ENCODE measurements at places on chromosomes 12 and 14.

GRCh38 chr12:95351748-95352147 lies 122.2 kb upstream of the METAP2 start:
- DNase-seq: no peak

DNA sequence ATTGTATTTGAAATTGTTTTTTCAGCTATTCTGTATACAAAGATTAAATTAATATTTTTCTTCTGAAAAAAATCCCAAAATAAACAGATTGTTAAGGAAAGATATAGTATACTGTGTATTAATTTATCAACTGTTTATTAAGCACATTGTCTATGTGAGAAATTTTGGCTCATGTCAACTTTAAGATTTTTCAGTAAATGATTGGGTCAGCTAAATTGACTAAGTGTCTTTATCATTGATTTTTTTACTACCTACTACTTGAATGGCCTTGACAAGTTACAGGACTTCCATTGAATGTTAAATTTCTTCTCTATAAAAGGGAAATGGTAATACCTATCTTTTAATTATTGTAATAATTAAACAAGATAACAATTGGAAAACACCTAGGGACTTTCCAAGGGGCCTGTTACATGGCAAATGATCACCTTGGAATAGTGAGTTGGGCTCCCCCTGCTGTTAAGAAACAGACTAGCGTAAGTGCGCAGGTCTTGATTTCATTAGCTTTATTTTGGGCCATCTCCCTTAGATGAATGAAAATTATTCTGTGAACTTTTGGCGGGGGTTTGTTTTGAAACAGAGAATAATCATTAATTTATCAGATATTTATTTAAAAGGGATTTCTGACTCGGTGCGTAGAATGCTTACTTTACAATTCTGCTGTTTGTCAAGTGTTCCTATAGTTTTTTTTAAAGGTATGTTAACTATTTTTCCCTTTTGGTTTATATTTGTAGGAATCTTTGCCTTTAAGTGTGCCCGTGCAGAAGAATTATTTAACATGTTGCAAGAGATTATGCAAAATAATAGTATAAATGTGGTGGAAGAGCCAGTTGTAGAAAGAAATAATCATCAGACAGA lies 14.5 kb upstream of the CCT2 start:
- DNase-seq: peak; percentile 27

DNA sequence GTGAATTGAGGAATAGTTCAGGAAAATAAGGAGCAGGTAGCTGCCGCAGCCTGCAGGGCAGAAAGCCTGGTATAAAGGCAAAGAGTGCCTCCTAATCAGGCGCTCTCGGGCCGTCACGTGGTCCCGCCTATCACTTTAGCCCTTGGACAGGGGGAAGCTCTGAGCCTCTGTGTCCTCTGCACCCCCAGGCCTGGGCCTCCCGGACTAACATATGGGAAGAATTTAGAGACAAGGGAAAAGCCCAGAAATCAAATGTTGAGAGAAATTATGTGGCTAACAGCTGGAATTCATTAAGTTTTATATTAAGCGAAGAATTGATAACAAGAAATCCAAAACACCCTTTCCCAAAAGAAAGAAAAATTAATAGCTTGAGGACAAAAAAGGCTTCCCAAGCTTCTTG lies 417.7 kb downstream of the ATP23 start:
- no peak for DNase-seq

DNA sequence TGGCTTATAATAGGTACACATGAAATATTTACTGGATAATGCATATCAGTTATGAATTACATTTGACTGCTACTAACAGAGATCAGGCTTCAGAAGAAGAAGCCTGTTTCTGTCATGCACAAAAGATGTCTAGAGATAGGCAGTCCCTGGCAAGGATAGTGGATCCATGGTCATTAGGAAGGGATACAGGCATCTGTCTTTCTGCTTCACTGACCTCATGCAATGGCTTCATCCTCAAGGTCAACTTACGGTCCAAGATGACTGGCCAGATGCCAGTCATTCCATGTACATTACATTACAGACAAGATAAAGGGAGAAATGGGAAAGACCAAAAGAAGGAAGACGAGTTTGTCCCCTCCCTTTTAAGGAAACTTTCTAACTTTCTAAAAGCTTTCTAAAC lies 94.0 kb downstream of the NUAK1 start:
- no peak for DNase-seq

DNA sequence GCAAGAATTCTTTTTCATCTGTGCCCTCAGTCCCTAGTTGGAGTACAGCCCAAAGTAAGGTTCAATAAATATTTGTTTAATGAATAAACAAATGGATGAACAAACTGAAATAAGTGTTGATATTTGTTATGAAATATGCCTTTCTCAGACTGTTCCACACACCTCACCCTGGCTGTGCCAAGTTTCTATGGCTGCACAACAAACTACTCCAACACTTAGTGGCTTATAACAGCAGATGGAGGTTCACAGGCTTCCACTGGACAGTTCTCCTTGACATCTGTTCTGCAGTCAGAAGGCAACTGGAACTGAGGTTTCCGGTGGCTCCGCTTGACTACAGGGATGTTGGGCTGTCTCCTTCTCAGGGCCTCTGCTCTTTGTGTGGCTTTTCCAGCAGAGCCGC lies 197.1 kb downstream of the RGS6 start:
- DNase-seq: no peak

DNA sequence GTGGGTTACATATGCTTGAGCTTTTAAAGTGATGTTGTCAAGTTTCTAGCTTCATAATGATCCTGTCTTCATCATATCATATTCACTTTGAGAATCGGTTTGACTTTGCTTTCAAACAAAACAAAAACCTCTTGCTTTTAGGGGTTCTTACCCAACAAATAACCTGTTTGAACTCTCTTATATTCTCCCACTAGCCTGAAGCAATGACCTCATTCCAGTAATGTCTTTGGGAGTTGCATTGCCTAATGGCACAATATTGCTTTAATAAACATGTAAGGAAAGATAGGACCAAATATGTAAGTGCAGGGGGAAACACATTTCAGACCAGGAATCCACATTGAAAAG lies 27.7 kb downstream of the WBP11 start:
- DNase-seq: no peak

GRCh38 chr12:79331870-79332269 lies 358.9 kb downstream of the PAWR start:
- DNase-seq: no peak

DNA sequence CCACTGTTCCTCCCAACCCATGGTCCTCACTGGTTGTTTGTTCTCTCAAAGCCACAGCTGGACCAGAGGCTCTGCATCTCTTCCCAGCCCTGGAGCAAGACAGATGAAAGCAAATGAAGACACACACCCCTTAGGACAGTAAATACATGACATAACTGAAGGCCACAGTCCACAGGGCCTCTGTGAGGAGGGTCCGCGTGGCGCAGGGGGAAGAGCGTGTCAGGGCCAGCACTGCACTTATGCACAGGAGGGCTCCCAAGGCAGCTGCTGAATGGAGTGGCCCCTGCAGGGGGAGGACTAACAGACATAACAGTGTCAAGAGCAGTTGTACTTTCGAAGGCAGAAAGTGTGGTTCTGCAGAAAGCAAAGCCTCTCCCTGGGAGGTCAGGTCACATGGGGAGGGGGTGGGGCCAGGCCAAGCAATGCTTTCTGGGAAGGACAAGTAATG lies 79.9 kb downstream of the CHGA start:
- DNase-seq: no peak

- DNase-seq: no peak
Observed at GRCh38 chr12:111556676-111557075, 42.4 kb downstream of the ATXN2 start.

DNA sequence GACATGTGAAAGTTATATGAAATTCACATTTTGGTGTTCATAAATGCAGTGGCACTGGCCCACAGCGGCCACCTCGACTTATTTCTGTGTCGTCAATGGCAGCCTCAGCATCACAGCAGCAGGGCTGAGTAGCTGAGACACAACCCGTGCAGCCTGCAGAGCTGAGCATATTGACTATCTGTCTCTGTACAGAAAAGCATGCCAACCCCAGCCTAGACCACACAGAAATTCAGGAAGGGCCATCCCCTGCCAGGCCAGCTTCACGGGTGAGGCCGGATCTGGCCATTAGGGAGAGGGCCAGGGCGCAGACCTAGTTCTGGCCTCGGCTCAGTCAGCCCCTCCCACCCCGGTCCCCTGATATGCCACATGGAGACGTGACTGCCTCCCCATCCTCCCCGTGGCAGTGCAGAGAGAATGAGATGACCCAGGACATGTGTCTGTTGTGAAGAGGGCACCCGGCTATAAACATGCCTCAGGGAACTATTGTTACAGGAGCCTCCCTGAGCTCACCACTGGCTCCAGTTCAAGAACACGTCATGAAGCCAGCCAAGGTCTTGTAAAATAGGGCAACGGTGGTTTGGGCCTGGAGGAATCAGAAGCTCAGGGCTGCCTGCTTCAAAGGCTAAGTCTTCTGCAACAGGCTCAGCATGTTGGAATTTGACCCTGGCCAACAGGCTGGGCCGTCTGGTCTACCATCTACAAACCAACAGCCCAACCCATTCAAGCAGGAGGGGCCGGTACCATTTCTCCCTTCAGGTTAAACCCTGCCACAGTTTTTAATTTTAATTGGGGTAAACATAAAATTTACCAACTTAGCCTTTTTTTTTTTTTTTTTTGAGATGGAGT lies 25.5 kb downstream of the SCARB1 start:
- no peak for DNase-seq

DNA sequence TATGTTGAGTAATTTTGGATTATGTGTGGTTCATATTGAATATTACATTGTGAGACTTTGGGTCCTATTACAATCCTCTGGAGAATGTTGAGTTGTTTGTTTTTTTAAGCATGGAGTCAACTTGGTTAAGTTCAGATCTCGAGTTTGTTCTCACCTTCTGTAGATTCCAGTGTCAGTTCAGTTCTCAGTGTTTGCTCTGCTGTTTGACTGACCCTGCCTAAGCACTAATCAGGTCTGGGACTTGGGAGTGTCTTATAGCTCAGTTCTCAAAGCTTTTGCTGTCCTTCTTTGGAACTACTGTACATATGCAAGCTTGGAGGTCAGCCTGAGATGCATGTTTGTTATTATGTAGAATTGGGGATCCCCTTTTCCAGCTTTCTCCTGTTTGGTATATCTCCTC lies 63.1 kb downstream of the DIP2B start:
- DNase-seq: no peak

DNA sequence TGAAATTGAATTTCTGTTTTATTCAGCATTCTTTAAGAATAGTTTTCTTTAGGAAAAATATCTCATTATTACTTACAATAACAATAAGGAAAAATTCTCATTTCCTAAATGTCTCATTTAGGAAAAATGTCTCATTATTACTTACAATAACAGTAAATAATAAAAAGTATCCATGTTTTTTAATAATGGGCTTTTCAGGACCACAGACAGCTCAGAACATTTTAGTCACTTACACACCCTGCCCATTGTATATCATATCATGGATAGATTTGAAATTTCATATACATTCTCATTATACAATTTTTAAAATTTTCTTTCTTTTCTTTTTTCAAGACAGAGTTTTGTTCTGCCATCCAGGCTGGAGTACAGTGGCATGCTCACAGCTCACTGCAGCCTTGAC lies 58.9 kb downstream of the ASCL1 start:
- DNase-seq: no peak

DNA sequence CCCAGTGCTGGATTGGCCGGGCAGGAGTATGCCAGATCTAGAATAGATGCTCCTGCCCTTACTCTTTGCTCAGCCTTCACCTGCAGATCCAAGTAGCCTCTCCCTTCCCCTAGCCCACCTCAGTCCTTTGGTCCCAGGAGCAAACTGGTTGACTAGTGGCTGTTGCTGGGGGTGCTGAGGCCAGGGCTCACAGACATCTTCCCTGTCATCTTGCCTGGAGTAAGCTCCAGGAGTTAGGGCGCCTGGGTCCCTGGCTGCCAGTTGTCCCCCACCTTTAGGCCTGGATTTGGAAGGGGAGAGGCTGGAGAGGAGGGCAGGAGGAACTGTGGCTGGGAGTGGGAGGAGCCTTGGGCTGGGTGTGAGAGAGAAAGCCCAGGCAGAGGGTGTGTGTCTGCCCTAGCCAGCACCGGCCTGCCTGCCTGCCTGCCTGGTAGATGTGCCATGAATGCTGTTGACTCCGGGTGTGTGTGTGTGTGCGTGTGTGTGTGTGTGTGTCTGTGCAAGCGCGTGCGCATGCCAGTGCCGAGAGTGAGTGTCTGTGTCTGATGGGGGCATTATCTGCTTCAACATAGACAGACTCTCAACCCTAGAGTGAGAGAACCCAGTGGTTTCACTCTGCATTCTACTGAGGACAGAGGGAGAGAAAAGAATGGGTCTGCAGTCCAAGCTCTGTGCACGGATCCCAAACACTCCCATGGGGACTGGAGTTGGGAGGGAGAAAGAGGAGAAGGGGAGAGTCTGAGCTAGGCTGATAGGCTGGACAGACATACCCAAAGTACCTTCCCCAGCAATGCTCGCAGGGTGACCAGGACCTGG lies 845 bp upstream of the RARG start:
- DNase-seq: no peak

DNA sequence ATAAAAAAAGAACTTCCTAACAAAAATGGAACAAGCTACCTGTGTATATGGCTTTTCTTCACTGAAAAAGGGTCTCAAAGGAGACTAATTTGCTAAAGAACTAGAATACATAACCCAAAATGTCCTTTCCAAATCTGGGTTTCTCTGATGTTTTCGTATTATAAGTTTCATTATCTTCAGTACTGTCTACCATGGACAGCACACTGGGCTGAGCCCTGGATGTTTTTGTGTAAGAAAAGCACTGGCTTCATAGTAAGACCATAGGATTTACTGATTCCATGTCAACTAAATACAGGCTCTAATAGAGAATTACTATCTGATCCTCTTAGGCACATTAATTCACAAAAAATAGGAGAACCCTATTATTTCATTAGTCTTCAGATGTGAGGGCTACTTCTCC lies 94.3 kb upstream of the GPHB5 start:
- DNase-seq: no peak

GRCh38 chr12:18261273-18261672 lies at the start of gene PIK3C2G:
Gene PIK3C2G (plus strand): TSS chr12:18261518. CDS start chr12:18282082, 20,564 bp downstream.
- DNase-seq: no peak
